ENCODE measurements at places on chromosomes 6 and 20. TPM values are rescaled to one million over a fixed set of nuclear protein-coding genes. Genes with fewer than 3 reads are reported as not detected.

Gene DEFB115
- not detected for total RNA-seq

Gene DAAM2
- 0.42 TPM for total RNA-seq

Gene FAM209B
- total RNA-seq: not detected

Gene ADGRB3
- not detected for total RNA-seq

Gene COL12A1
- 102 TPM for total RNA-seq

Gene OTOR
- not detected for total RNA-seq
